Natural killer cell (primary cell): ENCODE measurements at places on chromosomes 2 and 18. TPM values are rescaled to one million over a fixed set of nuclear protein-coding genes. Genes with fewer than 3 reads are reported as not detected.

DNA sequence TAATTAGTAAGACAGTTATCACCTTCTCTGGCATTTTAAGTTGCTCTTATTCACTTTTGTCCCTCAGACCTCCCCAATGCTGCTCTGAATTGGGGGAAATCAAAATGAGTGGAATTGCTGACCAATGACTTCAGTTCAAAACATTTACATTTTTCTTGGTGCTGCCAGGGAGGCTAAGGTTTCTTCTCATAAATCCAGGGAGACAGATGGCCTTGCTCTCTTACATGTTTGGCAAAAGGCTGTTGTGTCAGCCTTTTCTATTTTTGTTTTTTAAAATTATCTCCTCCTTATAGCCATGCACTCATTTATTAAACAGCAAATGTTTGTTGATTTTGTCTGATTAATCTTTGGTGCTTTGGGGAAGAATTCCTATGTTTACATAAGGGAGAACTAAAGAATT lies 82.0 kb downstream of the GALNT13 start:
- no peak for DNase-seq

GRCh38 chr2:30717081-30717650 lies 90.1 kb downstream of the CAPN13 start:
- no peak for DNase-seq

DNA sequence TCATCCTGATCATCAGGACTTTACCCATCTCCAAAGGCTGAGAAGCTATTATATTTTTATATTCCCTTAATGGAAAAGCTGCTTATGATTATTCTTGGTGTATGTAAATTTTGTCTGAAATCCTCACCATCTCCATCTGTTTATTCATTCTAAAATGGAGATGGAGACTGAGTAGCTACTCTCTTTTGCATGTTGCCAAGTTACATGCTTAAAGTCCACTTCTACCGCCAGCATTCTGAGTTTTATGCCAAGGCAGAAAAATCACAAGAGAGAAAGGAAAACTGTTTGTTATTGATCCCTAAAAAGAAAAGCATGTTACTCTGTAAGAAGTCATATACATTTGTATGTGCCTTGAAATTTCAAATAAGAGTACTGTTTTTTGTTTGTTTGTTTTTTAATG lies 94.4 kb upstream of the NOSTRIN start:
- DNase-seq: no peak

GRCh38 chr2:45432406-45432805 lies 178.7 kb downstream of the SRBD1 start:
- DNase-seq: no peak

GRCh38 chr2:118197011-118197675 lies 108.9 kb downstream of the INSIG2 start:
- DNase-seq: peak; percentile 19

DNA sequence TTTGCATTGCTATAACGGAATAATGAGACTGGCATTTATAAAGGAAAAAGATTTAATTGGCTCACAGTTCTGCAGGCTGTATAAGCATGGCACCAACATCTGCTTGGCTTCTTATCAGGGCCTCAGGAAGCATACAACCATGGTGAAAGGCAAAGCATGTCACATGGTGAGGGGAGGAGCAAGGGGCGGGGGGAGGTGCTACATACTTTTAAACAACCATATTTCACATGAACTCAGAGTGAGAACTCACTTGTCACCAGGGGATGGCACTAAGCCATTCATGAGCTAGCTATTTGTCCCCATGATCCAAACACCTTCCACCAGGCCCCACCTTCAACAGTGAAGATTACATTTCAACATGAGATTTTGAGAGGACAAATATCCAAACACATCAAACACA lies 188.7 kb downstream of the MBD5 start:
- peak; percentile 6 for DNase-seq

DNA sequence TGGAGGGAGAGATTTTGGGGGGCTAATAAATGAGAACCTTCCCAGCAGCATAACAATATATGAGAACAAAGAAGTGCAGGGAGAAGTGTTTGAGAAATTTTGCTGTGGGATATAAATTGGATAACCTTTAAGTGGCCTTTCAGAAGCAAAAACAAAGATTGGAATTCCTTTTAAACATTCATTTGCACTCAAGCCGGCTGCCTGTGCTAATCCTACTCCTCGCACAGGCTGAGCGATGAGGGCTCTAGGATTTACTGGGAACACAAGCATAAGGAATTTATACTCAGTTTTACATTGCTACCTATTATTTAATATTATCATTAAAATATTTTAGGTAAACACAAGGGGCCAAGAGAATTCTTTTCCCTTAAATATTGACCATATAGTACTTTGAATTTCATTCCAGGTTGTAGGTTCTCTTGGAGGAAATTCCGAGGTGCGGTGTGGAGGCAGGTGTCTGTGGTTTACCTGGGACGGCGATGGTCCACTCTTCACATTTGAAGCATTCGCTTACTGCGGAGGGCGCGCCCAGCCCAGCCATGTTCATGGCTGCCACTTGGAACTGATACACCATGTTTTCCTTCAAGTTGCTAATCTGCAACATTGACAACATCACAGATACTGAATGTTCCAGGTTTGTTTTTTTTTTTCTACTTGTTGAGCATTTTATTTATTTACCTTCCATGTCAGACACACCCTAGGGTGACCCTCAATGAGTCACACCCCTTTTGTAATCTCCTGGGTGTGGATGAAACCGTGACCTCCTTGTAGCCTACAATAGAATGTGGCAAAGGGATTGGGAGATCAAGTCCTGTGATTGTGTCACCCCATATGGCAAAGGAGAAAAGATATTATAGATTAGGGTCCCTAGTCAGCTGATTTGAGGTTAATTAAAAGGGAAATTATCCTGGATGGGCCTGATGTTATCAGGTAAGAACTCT lies 100.1 kb downstream of the MYOM1 start:
- no peak for DNase-seq

DNA sequence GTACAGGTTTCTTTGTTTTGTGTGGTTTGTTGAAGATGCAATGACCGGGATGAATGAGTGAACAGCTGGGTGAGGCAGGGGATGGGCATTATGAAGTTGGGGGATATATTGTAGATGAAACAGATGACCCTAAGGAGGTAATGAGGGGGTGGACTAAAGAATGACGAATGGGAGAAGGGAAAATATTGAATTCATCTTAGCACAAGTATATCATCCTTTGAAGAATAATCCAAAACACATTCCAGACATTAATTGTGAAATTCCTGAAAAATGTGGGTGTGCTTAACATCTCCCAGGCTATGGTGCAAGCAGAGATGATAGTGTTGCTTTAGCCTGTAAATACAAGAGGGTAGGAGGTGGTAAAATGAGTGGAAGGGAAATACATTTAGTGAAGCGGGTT lies 5.8 kb downstream of the CRIM1 start:
- no peak for DNase-seq

DNA sequence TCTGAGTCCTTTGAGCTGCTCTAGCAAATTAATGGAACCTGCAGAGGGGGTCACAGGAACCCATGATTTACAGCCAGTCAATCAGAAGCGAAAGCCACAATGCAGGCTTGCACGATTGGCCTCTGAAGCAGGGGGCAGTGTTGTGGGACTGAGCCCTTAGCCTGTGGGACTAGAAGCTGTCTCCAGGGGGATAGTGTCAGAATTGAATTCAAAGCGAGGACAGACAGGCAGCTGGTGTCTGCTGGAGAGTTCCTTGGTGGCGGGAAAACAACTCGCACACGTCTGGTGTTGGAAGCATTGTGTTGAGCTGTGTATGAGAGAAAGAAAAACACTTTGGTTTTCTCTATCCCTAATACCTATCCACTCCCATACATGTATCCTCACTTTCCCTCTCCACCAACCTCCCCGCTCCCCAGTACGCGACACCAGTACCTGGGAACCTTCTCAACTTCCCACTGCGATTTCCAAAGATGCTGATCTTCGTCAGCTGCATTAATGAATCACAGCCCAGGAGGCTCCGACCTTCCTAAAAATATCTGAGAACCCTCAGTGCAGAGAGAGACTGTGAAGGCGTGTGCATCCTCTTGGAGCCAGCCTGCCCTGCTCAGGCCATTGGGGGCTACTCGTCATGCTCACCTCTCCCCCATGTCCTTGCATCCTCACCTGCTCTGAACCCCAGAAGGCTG lies 88.2 kb downstream of the HS1BP3 start:
- no peak for DNase-seq

- no peak for DNase-seq
Measured at GRCh38 chr2:160408173-160408958, 85.2 kb downstream of the RBMS1 start.

DNA sequence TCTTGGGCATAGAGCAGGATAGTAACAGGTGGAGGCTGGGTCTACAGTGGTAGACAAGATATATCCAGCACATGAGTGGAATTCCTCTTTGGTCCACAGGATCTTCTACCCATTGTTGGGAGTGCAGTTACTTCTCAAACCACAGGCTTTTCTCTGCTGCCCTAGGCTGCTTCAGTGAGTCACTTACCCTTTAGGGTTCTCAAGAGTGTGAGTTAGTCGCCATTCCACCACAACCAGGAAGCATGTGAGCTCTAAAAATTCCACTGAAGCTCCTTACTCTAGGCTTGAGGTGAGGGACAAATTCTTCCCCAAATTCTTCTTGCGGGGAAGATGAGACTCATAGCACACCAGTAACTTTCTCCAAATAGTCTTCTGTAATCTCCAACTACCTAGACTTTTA lies 189.4 kb downstream of the PLCL1 start:
- no peak for DNase-seq

DNA sequence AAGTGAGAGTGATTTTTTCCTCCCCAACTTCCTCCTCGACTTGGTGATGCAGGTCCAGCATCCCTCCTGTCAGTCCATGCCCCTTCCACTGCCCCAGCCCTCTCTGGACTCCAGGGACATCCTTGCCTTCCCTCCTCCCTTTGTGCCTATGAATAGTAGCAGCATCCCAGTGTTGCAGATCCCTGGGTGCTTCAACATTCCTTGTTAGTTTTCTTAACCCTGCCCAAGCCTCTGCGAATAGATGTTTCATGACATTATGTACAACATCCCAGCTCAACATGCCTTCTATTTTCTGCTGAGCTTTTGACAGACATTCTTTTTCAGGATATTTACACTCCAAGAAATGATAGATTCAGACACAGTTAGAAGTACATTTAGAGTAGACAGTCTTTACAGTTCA lies 35.3 kb upstream of the CCDC150 start:
- DNase-seq: no peak

NAT8 gene
- not detected for total RNA-seq

CNOT9 gene
- 66.7 TPM for total RNA-seq

POMC gene
- 6.0 TPM for total RNA-seq

LRP2 gene
- total RNA-seq: not detected

LRP1B gene
- not detected for total RNA-seq

UGT1A5 gene
- not detected for total RNA-seq

SF3B6 gene
- 57.4 TPM for total RNA-seq

ALPI gene
- total RNA-seq: not detected
